ENCODE measurements at places on chromosomes 3 and 15.

DNA sequence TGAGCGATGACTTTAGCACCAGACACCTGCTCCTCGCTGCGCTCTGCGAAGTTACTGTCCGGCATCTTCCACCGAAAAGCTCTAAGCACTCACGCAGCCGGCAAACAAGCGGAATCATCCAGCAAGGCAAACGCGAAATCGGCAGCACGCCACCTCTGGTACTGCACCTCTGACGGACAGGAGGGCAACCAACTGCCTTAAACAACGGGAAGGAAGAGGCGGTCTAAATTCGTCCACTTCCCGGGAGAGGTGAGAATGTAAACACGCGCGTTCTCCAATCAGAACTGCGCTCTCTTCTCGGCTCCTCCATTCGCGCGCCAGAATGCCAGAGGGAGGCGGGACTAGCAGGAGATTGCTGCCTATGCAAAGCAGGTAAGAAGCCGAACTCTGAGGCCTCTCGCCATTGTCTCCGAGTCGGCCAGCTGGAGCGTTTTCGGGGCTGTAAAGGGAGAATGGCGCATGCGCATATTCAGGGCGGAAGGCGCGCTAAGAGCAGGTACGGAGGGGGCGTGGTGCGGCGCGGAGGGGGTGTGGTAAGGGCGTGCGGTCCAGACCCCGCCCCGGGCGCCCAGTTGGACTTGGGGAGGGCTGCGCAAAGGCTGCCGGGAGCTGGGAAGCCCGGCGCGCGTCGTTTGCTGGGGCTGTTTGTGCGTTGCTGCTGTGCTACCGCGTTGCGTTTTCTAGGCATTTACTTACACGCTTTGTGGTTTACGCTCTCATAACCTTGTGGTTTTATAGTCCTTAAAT is at the start of the genes BTD and HACL1:
Gene BTD (plus strand): TSS at position 347 of the 747 bp plus-strand sequence. CDS start 33,695 bp downstream, outside the sequence.
Gene HACL1 (minus strand): TSS at position 171 of the 747 bp plus-strand sequence. CDS start 106 bp downstream, at position 65.
- DNase-seq, result peak; percentile 98

- no peak for DNase-seq
These were observed 119.1 kb downstream of the B3GALNT1 start for GRCh38 chr3:160986069-160986468.

DNA sequence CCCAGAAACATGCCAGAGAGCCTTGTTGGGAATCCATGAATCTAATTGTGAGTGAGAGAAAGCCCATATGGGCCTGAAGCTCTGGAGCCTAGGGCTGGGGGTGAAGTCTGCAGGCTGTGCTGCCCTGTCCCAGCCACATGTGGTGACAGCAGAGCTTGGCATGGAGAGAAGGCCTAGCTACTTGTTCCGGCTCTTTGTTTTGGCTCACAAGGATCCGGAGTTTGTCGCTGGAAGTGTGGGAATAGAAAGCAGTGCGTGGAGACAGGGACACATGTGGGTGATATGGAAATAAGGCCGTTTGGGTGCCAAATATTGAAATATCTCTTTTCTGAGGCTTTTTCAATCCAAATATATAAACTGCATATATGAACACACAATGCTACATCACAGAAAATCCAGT is 78.2 kb downstream of the CLSTN2 start:
- no peak for DNase-seq

DNA sequence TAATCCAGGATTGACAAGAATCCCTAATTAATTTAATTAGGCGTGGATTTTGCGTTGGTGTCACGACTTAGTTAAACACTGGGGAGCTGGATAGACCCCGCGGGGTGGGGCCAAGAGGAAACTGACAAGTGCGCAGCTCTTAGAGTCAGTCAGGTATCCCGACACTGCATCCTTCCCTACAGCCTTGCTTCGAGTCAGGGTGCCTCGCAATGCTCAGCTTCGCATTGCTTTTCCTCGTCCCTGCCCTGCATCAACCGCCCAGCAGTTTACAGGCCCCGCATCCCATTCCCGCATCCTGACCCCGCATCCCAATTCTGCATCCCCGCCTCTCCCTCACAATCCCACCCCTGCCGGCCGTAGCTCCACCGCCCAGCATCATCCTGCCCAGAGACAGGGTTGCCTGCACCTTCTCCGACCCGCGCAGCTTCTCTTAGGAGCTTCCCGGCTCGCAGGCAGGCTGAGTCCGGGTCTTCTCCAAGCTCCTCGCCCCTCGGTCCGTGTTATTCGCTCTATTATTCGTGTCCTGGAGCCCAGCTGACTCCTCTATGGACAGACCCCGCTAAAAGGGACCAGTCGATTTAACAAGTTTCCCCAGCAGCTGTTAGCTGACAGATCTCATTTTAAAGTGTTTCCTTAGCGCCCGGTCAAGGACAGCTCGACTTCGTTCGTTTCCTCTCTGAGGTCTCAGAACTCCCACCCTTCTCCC is 699 bp upstream of the SHOX2 start:
- no peak for DNase-seq

DNA sequence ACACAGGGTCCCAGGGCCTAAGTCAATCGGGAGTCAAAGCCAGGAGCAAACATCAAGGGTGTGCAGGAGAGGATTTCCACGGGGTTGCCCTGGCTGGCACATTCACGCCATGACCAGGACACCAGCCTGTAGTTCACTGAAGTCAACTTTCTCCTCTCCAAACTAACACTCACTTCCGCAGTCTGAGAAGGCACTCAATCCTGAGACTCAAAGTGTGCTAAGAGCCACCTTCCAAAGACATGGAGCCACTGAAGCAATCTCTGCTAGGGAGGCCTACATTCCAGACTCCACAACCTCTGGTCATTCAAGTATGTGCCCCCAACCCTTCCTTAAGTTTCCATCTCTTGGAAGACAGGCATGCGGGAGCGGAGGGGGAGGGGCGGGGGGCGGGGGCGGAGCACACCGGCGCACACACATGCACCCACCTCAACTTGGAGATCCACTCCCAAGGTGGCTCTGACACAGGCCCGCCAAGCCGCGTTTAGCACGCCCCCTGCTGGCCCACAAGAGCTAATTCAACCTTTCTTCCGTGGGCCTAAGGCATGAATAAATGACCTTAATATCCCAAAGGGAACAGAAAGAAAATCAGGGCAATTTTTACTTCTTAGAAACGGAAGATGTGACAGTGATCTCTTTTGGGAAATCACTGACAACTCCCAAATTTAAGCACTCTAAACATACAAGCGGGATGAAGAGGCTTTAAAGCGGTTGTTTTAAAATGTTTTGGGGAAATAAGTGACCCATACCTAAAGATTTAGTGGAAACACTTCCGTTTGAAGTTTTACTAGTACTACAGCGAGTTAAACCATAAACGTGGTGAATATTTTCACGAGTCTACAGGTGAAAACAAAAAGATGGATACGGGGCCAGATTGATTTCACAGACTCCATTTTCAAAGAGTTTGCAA is 162.5 kb upstream of the CHRNA7 start:
- peak; percentile 24 for DNase-seq

DNA sequence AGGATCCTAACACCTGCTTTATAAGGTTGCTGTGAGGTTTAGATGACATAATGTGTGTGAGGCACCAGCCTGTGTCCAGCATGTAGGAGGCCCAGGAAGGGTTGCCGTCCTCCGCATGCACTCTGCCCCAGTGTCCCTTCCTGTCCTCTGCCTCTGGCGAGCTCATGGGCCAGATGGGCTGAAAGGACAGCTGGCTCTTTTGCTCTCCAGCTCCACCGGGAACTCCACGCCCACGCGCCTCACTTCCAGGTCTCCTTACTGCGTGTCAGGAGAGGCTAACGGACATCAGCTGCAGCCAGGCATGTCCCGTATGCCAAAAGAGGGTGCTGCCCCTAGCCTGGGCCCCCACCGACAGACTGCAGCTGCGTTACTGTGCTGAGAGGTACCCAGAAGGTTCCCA is 12.2 kb downstream of the MUC20 start:
- no peak for DNase-seq

DNA sequence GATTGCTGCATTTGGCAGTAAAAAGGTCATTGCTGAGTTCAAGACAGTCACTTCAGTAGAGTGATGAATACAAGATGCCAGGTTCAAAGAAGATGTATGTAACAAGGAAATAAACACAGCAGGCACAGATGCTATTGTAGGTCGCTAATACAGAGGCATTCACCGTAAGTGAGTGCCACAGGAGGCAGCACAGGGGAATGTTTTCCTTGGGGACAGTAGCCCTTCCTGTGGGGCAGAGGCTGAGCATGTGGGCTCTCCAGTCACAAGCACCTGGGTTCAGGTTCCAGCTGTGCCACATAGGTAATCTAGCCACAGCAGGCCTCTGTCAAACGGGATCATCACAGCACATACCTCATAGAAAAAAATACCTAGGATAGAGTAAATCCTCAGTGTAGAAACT is 86.3 kb downstream of the RSL24D1 start:
- no peak for DNase-seq

- no peak for DNase-seq
These were observed 491.8 kb downstream of the ZPLD1 start for GRCh38 chr3:102926618-102927017.

DNA sequence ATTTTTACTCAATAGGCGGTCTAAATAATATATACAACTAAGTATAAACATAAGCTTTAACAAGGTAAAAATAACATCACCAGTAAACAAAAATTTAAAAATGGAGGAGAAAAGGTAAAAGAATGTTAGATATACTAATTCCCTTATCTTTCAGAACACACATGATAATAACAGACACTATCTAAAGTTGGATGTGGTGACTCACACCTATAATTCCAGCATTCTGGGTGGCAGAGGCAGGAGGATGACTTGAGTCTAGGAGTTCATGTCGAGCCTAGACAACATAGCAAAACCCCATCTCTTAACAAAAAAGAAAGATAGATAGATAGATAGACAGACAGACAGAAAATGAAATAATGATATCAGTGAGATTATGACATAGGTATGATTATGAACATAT is 85.1 kb downstream of the STAG1 start:
- no peak for DNase-seq

GRCh38 chr3:37926611-37927010 is 64.0 kb upstream of the VILL start:
- no peak for DNase-seq

- DNase-seq, result no peak
These were observed 200.4 kb downstream of the ADAMTSL3 start for GRCh38 chr15:83854321-83854720.

DNA sequence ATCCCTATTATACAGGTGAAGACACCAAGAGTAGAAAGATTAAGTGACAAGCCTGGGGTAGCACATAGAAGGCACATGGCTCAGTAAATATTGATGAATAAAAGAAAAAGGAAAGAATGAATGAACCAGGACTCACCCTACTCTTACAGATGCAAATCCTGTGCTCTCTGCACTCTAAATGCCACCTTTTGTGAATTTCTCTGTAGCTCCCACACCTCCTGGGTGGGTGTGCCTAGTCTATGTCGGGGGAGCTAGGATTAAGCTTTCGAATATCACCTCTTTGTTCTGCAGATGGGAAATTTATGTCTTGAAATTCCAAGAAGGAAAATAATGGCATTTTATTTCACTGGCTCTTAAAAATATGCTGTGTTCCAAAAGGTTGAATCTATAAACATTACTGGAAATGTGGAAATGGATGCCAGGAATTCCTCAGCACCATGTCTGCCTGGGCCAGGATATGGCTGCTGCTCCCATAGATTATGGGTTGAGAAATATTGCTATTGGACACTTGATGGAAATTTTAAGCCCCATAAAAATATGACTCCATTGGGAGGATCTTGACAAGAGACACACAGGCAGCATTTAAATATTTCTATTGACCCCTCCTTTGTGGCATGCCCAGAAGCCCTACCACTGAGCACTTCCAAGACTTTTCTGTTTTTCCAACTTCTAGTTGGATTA is 43.3 kb downstream of the CCNB2 start:
- no peak for DNase-seq
